ENCODE measurements at places on chromosomes 2 and 18.

DNA sequence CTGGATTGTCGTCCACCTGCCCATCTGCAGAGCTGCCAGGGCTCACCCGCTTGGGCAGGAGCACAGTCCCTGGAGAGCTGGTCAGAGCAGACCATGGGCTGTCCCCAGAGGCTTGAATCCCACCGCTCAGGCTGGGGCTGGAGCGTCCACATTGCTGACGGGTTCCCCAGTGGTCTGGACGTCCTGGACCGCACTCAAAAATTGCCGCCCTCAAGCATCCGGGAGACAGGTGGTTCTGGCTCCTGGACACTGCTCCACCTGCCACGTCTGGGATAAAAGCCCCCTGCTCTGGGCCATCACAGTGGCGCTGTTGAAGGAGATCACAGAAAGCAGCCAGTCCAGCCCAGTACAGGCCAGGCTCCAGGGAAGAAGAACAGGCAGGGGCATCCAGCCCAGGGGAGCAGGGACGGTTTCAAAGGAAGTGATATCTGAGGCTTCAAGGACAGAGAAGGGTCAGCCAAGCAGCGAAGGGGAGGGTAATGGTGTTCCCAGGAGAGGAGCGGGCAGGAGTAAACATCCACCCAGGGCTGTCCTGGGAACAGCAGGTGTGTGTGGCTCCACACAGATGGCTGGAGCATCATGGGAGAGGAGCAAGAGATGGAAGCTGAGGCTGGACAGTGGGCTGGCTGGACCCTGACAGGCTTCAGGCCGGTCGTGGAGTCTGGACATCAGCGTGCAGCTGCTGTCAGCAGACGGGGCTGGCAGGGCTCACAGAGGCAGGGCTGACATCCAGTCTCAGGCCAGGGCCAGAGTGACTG, 21.9 kb upstream of the ID2 start:
- no peak for DNase-seq

DNA sequence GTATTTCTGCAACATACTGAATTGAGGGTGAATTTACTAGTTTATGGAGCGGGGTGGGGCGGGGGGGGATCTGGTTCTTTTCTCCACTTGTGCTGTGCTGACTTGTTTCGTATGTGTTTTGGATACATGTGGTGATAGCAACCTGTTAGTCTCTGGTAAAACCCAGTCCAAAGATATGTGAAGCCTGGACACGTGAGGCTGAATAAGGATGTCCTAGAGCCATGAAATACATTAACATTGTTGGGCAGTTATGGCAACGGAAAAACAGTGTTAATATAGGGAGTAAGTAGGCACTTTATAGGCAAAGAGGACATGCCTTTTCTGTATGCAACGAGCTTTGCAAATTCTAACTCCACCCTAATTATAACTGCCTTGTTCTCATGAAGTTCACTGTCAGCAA, 42.1 kb upstream of the NEMP2 start:
- no peak for DNase-seq

DNA sequence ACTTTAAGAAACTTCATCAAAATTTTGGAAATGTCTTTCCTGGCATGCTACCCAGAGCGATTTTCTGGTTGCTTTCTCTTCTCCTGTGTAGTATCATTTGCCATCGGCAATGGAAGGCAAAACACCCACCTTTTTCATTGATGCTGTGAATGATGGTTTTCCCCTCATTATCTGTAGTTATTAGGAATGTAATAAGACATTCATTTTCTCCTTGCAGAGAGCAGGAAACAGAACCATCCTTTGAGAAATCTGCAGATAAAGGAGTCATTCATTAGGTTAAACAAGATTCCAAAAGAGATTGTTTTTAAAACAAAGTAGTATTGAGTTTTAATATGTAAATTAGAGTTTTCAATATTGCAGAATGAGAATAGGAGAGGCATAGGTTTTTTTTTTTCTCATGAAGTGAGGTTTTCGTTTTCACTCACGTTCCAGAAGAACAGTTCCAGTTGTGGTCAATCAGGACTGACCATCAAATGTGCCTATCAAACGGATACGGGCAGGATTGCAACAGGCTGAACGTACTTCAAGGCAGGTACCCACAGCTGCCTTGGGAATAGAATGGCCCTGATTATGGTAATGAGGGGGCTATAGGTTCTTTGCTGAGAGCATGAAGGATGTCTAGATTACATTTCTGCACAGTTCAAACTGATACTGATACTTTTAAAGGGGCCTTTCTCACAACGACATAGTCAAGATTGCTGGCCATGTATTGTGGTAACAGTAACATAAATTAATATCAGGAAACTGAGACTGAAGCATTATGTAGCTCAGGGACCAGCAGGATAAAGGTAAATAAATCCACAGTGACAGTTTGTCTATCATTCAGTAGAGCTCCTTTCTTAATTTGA, 49.8 kb upstream of the PLA2R1 start:
- DNase-seq, result no peak

DNA sequence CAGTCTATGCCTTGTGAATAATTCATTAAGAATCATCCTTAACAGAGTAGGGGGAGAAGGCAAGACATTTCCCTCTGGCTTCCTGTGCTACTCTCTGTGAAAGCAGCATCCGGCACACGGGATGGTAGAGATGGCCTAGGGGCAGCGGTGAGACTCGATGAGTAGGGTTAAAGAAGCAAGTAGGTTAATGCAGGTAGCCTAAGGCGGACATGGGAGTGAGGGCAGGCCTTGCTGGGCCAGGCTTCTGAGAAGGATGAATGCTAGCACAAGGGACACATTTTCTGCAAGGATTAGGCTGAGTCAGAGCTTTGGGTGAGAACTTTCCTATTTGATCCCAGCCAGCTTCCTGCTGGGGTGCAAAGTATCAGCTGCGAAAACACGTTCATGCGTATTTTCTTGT, 80.8 kb downstream of the NXPH2 start:
- no peak for DNase-seq

GRCh38 chr2:222964376-222965031, 87.5 kb upstream of the KCNE4 start:
- DNase-seq, result no peak

- DNase-seq, result no peak
Observed at GRCh38 chr2:208359632-208359986, 47.0 kb upstream of the PTH2R start.

DNA sequence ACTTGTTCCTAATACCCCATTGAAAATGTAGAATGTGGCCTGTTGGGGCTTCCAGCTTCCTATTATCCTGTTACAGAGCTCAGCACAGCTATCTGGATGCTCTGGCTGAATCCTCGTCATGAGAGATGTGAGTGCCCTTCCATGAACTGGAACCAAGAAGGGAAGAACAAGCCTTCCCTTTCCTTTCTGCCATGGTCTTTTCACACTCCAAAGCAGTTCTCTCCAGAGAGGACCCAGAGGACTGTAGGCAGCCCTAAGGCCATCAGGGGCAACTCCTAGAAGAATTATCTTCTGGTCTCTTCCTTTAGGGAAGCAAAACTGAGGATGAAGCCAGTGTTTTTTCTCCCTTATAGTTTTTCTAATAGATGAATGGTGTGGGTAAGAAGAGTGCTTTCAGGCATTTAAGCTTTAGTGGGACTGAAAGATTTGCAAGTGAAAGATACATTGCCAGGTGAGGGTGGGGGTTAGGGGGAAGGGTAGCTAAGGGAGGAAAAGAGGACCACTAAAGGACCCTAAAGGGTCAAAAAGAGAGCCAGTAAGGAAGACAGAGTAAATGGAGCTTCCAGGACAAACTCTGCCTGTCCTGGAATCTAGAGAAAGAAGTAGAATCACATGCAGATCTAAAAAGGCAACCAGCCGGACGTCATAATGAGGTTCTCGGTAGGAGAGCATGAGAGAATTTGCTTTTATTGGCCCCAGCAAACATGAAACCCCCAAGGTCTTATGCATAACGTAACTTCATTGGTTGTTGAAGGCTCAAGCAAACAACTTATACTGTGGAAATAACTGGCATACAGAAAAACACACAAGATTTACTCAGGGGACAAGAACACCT, 12.4 kb upstream of the XPO1 start:
- DNase-seq, result no peak

DNA sequence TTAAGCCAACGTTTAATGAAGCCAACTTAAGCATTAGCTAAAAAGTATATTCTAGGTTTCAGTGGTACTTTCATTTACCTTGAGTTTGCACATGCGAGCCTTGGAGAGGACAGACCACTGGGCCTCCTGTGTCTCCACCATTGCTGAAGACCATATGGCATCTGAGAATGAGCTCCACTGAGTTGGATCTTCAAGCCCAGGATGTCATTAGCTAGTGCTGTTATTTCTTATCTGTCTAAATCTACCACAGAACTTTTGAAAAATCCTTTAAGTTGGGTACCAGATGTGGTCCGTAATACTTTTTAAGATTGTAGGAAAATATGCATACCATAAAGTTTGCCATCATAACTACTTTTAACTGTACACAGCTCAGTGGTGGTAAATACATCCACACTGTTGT, 161.8 kb downstream of the NCK2 start:
- DNase-seq, result no peak

DNA sequence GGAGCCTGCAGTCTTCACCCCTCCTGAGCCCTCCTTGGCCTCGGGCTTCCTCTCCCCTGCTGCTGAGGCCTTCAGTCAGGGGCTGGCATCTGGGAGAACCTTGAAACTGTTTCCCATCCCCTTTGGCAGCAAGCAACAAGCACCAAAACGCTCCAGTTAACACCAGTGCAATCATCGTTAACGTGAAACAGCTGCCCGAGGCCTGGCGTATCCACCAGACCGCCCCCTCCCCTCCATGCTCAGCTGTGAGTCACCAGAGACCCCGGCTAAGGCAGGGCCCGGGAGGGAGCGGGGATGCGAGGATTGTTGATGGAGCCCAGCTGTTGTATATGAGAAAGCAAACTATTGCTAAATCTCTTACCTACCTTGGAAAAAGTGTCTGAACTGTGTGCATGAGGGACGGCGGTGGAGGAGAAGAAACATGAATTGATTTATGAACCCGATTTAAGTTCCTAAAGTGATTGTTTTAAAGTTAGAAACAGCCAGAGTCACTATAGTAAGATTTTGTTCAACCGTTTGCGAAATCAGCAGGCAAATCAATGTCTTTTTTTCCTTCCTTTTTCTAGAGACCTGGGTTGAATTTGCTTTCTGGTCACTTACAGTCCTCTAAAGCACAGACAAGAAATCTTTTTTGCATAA, 5.2 kb downstream of the ZFP36L2 start:
- no peak for DNase-seq

- DNase-seq, result no peak
Observed at GRCh38 chr2:60671966-60672365, 84.1 kb upstream of the PAPOLG start.

- no peak for DNase-seq
Observed at GRCh38 chr18:68466672-68467071, 248.2 kb downstream of the TMX3 start.
